Prostate gland (tissue), 2 donors: ENCODE measurements at places on chromosomes 11 and 22. TPM values are rescaled to one million over a fixed set of nuclear protein-coding genes. Genes with fewer than 3 reads are reported as not detected.

- H3K27me3 ChIP-seq: no peaks in the 10 kb centered on the region
- H3K4me3 ChIP-seq: no peak overlapping the region
- no peak for DNase-seq
These were observed 64.2 kb upstream of the CECR2 start for GRCh38 chr22:17305076-17305475.

DNA sequence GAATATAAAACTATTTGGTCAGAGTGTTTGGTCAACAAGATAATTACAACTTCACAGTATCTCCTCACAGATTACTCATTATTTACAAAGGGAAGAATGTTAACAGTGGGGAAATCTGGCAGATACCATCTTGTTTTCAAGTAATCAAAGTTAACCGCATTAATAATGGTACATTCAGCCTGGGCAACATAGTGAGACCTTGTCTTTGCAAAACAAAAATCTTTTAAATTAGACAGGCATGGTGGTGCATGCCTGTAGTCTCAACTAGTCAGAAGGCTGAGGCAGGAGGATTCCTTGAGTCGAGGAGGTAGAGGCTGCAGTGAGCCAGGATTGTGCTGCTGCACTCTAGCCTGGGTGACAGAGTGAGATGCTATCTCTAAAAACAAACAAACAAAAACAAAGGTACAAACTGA lies 78.5 kb downstream of the ACER3 start:
- H3K4me3 ChIP-seq: no peak overlapping the region
- no peak for DNase-seq
- H3K36me3 ChIP-seq: no peaks in the 10 kb centered on the region
- H3K27me3 ChIP-seq: no peaks in the 10 kb centered on the region
- H3K27ac ChIP-seq: no peak overlapping the region

DNA sequence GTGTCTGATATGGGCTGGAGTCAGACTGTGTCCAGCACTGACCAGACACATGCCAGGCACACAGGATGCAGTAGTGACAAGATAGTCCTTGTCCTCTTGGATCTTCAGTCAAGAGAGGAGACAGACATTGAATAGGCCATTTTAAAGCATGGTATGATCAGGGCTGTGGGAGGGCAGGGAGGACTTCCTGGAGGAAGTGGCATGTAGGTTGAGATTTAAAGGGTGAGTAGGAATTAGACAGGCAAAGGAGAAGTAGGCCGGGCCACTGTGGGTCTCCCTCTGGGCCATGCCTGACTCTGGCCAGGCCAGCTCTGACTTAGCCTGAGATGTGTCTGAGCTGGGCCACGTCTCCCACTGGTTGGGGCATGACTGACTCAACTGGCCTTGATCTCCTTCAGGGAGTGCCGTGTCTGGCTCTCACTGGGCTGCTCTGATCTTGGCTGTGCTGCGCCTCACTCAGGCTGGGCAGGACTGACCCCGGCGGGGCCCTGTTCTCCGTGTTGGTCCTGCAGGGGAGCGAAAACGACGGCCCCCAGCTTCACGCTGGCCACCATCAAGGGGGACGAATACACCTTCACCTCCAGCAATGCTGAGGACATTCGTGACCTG lies 71.2 kb downstream of the MYO7A start:
- DNase-seq: no peak
- H3K27me3 ChIP-seq: no peaks in the 10 kb centered on the region
- H3K4me1 ChIP-seq: no peaks in the 10 kb centered on the region
- no peak overlapping the region for H3K27ac ChIP-seq

- H3K4me1 ChIP-seq: no peaks in the 10 kb centered on the region
- DNase-seq: no peak
- no peaks in the 10 kb centered on the region for H3K36me3 ChIP-seq
- no peaks in the 10 kb centered on the region for H3K27me3 ChIP-seq
- no peak overlapping the region for H3K4me3 ChIP-seq
These were observed 220.1 kb upstream of the SORL1-AS1 start for GRCh38 chr11:121672630-121673487.

RAG2 gene
- not detected for total RNA-seq

TOM1 gene
- 68.6 TPM for total RNA-seq

SAA4 gene
- total RNA-seq: not detected

GRCh38 chr22:48761546-48761945 lies 1066.1 kb downstream of the BRD1 start:
- H3K4me1 ChIP-seq: no peaks in the 10 kb centered on the region
- no peak for DNase-seq
- H3K4me3 ChIP-seq: no peak overlapping the region

- H3K4me1 ChIP-seq: no peaks in the 10 kb centered on the region
- no peak for DNase-seq
- H3K36me3 ChIP-seq: no peaks in the 10 kb centered on the region
- H3K27ac ChIP-seq: no peak overlapping the region
- no peaks in the 10 kb centered on the region for H3K27me3 ChIP-seq
These were observed 68.9 kb downstream of the USP35 start for GRCh38 chr11:78257654-78258053.
